ENCODE measurements at places on chromosomes 5 and 9.

DNA sequence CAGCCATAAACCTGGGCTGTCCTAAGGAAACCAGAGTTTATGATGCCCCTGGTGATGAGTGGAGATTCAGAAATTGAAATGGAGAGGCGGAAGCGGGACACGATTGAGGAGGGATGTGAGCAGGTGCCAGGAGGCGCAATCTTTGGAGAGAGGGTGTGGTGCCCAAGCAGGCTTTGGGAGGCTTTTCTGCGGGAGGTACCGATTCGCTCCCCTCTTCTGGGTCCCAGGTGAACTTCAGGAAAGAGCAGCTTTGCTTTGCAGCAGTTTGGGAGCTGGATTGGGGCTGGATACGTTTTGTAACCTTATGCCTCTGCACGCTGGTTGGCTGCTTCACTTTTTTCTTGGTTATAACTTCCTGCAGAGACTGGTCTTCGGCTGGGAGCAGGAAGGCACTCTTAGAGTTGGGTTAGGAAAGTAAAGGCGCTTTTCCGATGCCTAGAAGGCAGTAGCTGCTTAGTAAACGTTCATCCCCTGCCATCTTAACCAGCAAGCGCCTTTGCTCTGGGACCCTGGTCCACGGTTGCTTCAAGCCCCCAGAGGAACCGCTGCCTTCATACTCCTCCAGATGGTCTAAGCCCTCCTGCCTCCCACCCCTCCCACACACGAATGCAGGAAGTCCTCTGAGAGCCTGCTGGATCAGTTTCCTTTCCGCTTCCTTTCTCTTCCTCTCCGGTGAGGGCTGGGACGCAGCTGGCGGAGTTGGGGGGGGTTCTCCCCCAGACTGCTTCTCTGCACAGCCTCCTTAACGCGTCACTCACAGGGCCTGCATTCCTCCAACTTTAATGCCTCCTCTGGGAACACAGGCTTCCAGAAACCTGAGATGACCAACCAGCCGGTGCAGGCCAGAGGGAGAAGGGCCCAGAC lies 15.2 kb upstream of the NEK6 start:
- peak; percentile 91 for DNase-seq

DNA sequence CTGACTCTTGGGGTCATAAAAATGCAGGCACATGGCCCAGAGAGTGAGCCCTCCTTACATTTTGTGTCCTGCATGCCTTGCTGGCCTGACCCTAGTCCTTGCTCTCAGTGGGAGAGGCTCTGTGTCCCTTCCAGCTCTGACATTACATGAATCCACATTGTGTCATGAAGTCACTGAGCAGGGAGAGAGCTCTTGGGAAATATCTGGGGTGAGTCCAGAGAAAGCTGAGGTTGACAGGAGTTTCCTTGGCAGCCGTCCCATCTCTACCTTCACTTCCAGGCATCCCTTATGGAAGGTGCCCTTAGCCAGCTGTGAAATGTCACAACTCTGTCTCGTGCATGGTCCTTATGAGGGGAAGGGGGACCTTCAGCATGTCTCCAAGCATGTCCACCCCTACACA lies 41.0 kb downstream of the FAT2 start:
- no peak for DNase-seq

DNA sequence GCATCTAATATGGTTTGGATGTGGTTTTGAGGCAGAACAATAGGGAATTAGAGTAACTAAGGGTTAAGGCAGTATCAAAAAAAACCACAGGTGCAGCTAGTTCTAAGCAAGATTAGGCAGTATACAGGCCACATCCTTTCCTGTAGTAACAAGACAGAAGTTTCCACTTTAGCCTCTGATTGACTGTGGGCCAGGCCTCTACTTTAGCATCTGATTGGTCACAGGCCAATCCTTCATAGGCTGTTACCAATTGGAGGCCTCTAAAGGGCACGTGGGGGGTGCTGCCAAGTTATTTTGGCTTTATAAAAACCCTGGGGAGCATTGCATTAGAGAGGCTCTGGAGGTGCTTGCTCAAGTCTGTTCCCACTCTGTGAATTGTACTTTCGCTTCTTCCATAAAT lies 144.1 kb upstream of the ST8SIA4 start:
- DNase-seq = no peak

DNA sequence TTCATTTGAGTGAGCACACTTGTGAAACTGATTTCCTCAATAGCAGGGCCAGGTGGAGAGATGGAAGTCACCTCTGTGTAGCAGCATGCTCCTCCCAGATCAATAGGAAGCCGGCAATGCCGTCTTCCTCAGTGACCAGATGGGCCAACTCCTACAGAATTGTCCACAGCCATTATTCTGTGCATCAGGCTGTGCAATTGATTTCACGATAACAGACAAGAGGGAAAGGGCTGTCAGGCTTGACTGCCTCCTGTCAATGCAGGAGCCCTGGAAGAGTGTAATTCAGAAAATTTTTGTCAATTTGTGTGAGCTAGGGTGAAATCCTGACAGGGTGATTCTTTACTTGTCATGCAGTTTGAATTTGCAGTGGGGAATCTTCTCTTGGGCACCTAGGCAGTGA lies 838.4 kb upstream of the NUDT12 start:
- no peak for DNase-seq

GRCh38 chr5:7250611-7251010 lies 145.3 kb upstream of the ADCY2 start:
- no peak for DNase-seq

GRCh38 chr5:159128070-159128541 lies 28.4 kb upstream of the EBF1 start:
- DNase-seq = peak; percentile 64

GRCh38 chr5:136058039-136058971 lies 29.5 kb downstream of the TGFBI start:
- DNase-seq = peak; percentile 87

- DNase-seq = peak; percentile 35
Measured at GRCh38 chr5:108747774-108748400, at the start of gene FER. FER (plus strand) TSS chr5:108747897; CDS start chr5:108798183, 50,286 bp downstream.

- DNase-seq = no peak
Measured at GRCh38 chr5:111928511-111928910, 171.5 kb upstream of the NREP start.

- no peak for DNase-seq
Measured at GRCh38 chr5:92594031-92594430, 987.0 kb downstream of the NR2F1-AS1 start.

DNA sequence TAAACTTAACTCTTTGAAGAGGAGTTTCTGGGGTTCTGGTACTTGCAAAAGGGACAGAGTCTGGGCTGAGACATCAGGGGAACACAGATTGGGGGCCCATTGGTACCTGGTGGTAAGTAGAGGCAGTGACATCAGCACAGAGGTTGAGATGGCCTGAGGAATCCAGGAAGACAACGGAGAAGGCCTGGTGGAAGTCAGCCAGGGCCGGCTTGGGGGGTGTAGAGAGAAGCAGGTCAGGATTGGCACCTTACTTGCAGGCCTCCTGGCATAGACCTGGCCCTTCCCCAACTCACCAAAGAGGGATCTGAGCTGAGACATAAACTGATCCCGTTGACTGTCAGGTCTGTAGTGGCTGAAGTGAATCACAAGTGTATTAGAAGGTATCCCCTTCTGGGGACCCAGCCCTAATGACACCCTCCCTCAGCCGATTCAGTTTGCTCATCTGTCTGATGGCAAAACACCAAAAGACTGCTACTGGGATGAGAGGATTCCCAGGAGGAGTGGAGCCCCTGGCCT lies 5.5 kb downstream of the NOL6 start:
- DNase-seq = no peak

DNA sequence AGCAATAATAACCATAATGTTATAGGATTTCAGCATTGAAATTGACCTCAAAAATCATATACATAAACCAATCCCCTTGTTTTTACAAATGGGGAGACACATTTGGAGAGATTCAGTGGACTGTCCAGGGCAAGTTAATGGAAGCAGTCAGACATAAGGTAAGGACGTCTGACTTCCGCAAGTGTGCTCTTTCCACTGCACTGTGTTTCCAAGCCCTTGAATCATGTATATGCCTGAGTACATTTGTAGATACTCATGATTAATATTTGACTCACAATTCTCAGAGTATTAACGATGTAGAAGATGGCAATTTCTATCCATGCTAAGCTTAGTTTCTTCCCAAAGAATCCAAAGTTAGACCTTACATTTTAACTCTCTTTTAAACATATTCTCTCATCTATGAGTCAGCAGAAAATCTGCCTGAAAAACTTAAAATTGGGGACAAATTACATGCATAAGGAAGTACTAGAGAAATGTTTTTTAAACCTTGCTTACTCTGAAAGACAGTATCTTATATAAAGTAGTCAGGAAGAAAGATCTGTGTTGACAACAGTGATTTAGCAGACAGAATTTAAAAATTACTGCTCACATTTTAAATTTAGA lies 165.3 kb downstream of the NFIB start:
- no peak for DNase-seq

GRCh38 chr5:55763746-55764420 lies 26.0 kb downstream of the DDX4 start:
- DNase-seq = no peak

DNA sequence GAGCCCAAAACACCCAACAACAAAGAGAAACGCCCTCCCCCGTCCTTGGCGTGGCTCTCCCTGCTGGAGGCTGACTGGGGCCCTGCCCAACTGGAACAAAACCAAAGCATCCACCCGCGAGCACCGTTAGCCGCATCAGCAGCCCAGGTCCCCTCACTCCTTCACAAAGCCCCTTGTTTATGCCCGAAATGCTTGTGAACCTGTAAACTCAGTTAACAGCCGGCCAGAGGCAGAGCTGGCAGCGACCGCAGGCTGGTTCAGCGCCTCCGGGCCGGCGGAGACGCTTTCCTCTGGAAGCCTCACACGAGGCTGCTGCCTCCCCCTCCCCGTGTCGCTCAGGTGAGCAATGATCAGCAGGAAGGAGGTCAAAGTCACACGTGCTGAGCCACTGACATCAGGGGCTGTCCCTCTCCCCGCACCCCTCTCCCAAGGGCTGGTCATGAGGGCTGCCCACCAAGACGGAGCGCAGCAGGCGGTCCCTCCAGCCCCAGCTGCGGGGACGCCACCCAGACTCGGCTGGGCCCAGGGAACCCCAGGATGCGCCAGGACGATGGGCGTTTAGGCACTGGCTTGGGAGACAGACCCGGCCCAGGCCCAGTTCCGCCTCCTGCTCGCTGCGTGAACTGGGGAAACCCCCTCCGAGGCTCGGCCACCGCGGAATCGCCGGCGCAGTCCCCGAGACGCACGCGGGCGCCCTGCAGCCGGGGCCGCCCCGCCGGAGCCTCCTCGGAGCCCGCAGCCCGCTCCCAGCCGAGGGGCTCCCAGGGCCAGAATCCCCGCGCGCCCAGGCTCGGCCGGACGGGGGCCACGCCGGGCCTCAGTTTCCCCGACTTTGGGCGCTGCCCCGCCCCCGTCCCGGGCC lies 563 bp downstream of the SNAPC4 start:
- DNase-seq = no peak

DNA sequence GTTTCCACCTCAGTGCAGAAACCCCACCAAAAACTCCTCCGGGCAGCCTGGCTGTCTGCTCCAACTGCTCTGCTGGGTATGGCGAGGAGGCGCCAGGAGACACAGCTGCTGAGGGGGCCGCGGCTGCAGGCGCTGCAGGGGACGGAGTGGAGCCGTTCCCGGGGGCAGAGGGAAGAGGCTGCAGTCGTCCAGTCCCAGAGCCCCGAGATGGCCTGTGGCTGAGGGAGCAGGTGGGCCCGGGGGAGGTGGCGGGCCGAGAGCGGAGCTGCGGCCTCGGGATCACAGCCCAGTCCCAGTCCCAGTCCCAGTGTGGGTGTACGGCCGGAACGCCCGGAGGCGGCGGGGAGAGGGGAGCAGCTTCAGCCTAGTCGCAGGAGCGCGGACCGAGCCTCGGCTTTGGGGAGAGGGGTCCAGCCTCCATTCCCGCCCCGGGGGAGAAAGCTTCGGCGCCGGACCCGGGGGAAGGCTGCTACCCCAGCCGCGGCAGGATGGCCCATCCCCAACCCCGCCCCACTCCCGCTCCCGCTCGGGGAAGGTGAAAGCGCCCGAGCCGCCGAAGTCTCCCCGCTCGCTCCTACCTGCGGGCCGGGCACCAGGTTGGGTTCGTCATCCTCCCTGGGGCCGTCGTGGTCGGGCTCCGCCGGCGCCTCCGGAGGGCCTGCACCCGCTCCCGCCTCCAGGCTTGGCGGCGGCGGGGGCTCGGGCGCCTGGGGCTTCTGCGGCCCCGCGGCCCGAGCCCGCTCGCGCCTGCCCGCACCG lies 513 bp downstream of the FAM193B start:
- DNase-seq = peak; percentile 47

GRCh38 chr9:98432960-98433359 lies 177.5 kb upstream of the TBC1D2 start:
- DNase-seq = no peak

DNA sequence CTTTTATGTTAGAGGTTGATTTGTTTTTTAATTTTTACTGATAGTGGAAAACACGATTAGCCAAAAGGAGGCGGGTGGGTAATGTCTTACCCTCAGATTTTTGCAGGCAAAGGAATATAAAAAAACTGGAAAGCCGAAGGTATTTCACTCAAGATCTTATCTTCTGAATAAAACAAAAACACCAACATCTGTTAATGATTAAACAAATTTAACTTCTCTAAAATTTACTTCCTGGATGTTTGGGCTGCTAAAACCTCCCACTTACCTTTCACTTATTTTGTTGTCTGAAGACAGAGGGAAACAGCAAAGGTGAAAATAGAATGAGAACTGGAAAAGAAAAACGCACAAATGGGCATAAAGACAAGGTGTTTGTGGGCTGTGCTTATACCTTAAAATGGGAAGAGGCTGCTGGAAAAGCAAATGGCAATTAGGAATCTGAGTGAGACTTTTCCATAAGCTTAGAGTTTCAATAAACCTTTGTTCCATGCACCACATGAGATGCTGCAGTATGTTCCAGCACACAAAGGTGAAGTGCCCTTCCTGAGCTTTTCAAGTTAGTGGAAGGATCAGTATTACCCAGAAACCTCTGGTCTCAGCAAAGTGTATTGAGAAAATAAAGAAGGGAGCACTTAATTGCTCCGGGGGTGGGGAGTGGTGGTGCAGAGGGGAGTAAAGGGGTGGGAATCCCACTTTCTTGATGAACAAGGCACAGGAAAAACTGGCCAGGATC lies 298.3 kb downstream of the BNC2 start:
- DNase-seq = no peak

- no peak for DNase-seq
Measured at GRCh38 chr5:58259685-58260152, 200.2 kb downstream of the PLK2 start.

DNA sequence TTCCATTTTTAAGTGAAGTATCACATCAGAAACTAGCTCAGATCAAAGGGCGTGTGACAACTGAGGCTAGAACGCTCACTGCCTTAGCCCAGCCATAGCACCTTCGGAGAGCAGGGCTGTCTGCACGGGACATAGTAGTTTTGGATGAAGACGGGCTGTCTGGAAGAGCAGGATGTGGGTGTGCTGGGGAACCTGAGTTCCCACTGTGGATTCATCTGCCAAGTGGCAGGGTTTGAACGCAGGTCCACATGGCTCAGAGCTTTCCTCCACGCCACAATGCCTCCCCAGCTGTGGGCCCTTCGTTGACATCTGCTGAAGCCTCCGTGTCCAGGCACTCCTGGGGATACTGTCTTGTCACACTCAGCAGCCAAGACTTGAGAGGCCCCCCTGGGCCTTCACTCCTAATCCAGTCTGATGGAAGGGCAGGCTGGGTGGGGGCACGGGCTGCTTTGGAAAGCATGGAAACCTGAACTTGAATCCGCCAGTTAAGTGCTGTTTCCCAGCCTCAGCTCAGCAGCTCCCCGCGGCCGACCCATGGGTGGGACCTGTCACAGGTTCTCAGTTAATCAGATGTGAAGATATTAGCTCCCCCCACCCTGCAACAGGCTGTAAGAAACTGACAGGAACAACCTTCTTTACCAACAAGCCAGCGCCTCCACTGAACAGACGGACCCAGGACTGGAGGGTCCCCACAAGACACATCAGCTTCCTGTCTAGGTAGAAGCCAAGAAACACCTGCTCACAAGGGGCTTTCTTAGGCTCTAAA lies 228.1 kb downstream of the FANCC start:
- DNase-seq = no peak
